ENCODE measurements at places on chromosomes 12 and 14.

DNA sequence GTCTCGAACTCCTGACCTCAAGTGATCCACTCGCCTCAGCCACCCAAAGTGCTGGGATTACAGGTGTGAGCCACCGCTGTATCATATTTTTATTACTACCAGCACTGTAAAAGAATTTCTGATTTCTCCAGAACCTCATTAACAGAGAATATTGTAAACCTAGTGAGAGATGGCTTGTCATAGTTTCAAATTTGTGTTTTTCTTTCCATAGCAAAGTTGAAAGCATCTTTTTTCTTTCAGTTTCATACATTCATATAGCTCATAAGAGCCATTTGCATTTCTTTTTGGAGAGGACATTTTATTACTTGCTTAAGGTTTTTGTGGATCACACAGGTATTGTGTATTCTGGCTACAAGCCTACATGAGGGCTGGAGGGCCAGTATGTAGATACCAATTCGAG lies 58.0 kb downstream of the MIS18BP1 start:
- no peak for DNase-seq

DNA sequence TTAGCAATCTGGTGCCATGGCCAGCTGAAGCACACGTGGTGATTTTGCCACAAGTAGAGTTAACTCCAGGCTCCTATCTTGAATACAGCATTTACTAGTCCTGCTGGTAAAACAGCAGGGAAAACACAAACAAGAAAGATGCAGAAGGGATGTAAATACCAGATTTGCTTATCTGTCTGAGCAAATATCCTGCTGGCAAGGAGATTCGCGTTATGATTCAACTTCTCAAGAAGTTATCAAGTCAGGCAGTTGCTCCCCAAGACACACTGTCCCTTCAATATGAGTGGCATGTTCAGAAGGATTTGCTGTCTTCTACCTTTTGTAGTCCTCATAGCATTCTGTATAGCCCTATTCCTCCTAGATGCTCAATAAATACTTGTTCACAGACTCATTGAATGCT lies 171.2 kb upstream of the EGLN3 start:
- DNase-seq, result no peak

DNA sequence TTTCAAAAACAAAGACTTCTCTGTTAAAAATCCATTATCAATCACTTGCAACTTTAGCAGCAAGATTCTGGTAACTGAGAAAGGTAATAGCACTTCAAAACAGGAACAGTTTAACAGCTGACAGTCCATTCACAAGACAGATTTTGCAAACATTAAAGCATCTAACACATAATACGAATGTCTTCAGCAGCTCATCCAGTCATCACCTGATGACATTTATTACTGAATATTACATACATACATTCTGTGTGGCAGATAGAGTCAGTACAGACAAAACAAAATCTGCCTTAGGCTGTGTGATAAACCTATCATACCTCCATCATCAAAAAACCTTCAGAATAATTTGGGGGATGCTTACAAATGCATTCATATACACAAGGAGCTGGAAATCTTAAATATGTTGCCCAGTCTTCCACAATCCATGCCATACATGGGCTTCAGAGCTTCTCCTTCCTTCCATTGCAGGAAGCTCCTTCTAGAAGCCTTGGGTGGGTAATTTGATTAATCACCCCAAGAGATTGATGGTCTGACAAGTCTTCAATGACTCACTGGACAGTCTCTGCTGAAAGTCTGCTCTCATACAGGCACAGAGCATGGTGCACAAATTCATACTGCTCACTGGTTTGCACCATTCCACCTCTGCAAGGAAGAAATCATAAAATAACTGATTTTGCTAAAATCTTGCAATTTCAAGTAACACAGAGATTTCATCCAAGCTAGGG lies 1.6 kb upstream of the PTPRB start:
- no peak for DNase-seq

GRCh38 chr12:9732921-9733461 lies at the start of gene CLECL1:
Gene CLECL1, minus strand, starts transcription at chr12:9733097.
- no peak for DNase-seq

DNA sequence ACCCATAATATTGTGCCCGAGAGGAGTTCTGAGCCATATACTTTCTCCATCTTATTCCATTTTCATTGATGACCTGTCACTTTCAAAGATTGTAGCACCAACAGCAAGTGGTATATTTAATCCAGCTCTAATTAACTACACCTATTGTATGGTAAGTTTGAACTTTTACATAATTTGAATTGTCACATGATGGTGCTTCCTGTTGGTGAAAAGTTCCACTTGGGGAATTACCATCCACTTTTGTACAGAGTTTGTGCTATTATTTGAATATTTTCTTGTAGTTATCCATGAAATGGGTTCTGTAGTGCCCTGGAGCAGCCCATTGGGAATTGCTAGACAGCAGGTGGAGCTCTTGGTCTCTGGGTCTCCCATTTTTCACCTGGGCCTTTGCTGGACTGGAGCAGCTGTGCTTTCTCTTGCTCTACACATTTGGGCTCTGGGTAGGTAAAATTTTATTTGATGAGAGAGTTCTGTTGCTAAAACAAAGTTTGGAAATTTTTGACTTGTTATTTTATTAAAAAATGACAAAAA lies 3.0 kb downstream of the SMCO3 start:
- DNase-seq, result no peak

DNA sequence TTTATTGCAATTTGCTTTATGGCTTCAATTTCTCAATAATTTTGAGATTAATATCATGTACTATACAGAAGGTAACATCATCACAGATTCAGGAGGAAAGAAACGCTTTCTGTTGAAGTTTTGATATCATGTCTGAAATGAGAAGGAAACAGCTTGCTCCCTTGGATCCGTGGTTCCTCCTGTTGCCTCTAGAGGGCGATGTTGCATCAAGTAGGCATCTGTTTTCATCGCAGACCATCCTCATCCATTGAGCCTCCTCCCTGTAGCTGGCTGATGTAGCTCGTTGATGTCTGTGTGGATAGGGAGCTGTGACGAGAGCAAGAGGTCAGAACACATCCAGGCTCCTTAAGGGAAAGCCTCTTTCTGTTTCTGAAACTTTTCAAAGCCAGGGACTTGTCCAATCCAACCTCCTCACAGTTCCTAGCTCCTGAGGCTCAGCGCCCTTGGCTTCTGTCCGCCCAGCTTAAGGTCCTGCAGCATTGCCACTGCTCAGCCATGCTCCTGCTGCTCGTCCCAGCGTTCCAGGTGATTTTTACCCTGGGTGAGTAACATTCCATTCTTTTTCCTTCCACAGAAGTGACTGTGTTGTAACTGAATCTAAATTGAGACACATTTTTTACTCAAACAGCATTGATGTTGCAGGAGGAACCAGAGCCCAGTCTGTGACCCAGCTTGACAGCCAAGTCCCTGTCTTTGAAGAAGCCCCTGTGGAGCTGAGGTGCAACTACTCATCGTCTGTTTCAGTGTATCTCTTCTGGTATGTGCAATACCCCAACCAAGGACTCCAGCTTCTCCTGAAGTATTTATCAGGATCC lies 304.8 kb upstream of the OR4E1 start:
- DNase-seq, result peak; percentile 76

DNA sequence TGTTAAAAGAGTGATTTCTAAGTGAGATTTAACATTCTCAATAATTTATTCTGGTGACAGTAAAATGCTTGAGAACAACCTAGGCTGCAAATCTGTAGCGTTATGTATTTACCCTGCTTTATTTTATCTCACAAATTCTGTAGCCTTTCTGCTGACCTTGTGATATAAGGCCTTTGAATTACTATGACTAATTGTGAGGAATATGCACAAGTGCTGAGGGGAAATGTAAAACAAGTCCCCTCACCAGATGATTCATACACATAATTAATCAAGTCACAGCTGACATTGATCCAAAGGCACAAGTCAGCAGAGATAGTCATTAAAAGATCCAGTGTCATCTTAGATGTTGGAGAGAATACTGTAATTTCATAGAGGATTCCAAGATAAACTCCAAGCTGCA lies 992.7 kb upstream of the USP15 start:
- no peak for DNase-seq

DNA sequence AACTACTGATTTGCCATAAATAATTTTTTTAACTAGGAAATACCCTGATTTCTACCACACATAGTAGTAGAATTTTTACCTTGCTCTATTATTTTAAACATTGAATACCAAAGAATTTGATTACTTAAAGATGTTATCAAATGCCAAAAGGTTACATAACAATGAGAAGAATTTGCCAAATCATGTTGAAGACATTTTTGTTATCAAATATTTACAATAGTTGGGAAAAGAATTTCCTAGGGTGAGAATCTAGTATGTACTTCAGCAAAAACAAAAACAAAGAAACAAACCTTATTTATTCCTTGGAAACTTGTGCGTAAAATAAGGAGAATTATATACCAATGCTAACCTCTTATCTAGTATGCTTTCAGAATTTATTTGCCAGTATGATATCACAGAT lies 107.2 kb downstream of the SCAF11 start:
- no peak for DNase-seq

- DNase-seq, result peak; percentile 19
Measured at GRCh38 chr14:41607304-41607775, 664 bp downstream of the LRFN5 start.

DNA sequence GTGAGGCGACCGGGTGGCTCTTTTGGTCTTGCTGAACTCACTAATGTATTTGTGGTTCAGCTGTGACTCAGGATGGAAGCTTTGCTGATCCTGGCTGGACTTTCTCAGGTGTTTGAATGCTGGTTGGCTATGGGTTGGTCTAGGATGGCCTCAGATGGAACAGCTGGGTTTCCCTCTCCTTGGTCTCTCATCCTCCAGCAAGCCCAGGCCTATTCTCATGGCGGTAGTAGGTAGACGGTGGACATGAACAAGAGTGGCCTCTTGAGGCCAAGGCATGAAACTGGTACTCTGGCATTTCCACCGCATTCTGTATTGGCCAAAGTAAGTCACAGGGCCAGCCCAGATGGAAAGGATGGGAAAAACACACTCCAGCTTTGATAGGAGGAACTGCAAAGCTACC lies 11.8 kb upstream of the POLR3B start:
- DNase-seq, result no peak

GRCh38 chr12:906062-906585 lies 43.4 kb downstream of the RAD52 start:
- no peak for DNase-seq

GRCh38 chr14:72142328-72142727 lies 210.1 kb downstream of the RGS6 start:
- peak; percentile 47 for DNase-seq

- no peak for DNase-seq
Measured at GRCh38 chr14:77014004-77014604, 14.4 kb downstream of the IRF2BPL start.

DNA sequence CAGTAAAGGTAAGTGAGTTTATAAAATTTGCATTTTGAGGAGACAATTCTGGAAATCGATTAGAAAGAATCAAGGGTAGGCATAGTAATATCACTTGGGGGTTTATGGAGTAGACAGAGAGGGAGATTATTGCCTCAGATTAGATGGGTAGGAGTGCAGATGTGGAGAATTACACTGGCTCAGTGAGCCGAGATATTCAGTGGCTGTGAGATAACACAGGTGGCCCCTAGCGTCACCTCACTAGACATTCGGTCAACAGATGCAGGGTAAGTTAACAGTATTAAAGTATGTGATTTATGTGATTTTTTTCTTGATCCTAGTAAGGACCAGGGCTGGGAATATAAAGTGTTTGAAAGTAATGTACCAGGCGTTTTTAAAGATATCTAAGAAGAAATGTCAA lies 39.6 kb upstream of the KLRD1 start:
- no peak for DNase-seq

- DNase-seq, result no peak
Measured at GRCh38 chr12:46404225-46404631, 31.7 kb upstream of the SLC38A2 start.

GRCh38 chr14:102560458-102561261 lies 31.8 kb upstream of the RCOR1 start:
- no peak for DNase-seq

DNA sequence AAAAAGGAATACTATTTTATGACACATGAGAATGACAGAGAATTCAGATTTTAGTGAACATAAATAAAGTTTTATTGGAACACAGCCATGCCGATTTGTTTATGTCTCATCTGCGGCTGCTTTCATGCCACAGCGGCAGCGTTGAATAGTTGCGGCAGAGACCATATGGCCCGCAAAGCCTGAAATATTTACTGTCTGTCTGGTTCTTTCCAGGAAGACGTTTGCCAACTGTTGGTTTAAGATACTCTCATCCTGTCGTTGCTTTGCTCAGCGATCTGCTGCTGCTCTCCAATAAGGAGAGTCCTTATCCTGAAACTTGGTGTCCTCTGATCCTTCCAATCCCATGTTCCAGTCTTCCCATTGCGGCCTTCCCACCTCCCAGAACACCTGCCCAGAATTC lies 89.9 kb downstream of the SLC24A4 start:
- DNase-seq, result no peak

DNA sequence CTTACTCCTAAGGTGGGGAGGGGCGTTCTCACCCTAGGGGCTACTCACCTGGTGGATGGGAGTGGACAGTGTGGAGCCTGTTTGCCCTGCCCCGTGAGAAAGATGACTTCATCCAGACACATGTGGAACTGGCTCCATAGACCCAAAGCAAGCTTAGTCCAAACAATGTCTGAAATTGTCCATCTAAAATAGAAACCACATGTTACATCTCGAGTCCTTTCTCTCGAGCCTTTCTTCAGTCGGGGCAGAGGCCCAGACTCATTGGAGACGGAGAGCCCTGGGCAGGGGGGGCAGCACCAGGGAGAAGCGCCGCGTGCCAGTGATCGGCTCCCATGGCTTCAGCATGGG lies 4.3 kb downstream of the SIVA1 start:
- no peak for DNase-seq

GRCh38 chr14:92701826-92702225 lies 46.6 kb downstream of the LGMN start:
- DNase-seq, result no peak

GRCh38 chr14:104754213-104754851 lies 1.4 kb downstream of the SIVA1 start:
- no peak for DNase-seq

DNA sequence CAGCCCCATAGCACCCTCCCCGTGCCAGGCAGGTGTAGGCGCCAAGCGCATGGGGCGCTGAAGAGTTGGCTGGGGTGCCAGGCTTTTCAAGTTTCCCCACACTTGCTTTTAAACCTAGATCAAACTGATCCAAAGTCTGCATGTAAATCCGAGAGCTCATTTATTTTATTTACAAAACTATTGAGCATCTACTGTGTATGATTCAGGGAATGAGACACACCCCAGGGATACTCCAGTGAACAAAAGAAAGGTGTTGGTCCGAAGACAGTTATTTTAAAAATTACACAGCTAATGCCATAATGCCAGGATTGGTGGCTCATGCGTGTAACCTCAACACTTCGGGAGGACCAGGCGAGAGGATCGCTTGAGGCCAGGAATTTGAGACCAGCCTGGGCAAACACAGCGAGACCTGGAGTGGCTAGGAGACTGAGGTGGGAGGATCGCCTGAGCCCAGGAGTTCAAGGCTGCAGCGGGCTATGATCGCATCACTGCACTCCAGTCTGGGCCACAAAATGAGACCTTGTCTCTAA lies 780 bp upstream of the SLC41A2 start:
- no peak for DNase-seq

- DNase-seq, result no peak
Measured at GRCh38 chr14:94469261-94469660, 6.7 kb downstream of the SERPINA9 start.

All from glutamatergic neuron (in vitro differentiated cells).